ENCODE measurements at places on chromosomes 11 and 22. TPM values are rescaled to one million over a fixed set of nuclear protein-coding genes. Genes with fewer than 3 reads are reported as not detected.

DNA sequence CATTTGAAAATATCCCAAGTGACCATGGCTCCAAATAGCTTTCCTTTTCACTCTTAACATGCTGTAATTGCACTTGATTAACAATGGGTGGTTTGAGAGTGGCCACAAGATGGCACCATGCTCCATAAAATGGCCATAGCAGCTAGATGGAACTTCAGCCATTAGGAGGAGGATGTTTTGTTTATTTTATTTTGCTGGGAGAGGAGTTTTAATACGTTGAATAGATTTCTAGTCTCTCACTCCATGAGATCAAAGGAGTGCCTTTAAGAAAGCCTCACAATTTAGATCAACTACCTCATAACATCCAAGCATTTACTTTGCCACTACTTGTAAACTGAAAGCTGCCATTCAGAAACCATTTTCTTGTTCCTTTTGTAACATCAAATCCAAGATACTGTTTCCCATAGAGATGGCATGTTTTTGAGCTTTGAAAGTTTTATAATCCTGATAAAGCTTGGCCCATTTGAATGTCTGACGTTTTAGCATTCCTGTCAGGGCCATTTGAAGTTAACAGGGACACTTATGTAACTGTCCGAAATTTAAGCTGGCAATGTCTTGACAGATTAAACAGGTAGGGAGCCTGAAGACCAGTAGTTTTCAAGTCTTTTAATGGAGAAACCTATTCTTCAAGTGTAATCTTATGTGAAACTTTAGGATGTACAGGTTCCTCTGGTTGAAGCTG is 4.7 kb downstream of the FEN1 start:
- peak; percentile 83 for DNase-seq

- no peak for DNase-seq
These were observed 89.5 kb upstream of the DBX1 start for GRCh38 chr11:20249796-20250195.

GRCh38 chr11:109514313-109515018 is 92.5 kb downstream of the C11orf87 start:
- no peak for DNase-seq

DNA sequence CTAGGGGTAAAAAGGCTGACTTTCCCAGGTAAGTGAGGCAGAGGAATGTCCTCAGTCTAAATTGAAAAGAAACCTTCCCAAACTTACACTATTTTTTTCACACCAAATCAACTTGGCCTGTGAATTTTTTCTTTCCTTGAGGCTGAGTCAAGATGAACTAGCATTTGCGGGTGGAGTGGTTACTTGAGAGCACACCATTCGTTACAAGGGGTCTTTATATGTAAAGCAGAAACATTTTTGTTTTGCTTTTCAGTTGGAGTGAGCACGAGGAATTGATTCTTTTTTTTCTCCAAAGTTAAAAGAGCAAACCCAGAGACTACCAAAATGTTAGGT is 36.4 kb downstream of the MAML2 start:
- DNase-seq: no peak

DNA sequence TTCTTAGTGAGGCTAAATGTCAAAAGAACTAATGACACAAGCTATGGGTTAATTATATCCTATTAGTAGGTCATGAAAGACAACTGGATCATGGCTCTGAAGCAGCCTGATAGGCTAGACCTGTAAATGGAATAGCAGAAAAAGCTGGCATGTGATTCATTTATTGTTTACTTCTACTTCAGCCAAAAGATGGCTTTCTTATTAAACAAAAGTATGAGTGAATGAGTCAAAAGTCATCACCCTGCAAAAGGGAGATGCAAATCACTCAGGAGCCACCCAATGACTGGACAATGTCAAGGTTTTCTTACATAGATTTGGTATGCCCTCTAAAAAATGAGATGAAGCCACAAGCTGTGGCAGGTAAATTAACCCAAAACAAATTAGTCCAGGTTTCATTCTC is 138.0 kb downstream of the TRPC6 start:
- DNase-seq: no peak

- no peak for DNase-seq
These were observed 306.8 kb downstream of the CADM1 start for GRCh38 chr11:115197433-115197832.

- peak; percentile 35 for DNase-seq
These were observed 2.2 kb upstream of the MTA2 start for GRCh38 chr11:62603776-62604299.

DNA sequence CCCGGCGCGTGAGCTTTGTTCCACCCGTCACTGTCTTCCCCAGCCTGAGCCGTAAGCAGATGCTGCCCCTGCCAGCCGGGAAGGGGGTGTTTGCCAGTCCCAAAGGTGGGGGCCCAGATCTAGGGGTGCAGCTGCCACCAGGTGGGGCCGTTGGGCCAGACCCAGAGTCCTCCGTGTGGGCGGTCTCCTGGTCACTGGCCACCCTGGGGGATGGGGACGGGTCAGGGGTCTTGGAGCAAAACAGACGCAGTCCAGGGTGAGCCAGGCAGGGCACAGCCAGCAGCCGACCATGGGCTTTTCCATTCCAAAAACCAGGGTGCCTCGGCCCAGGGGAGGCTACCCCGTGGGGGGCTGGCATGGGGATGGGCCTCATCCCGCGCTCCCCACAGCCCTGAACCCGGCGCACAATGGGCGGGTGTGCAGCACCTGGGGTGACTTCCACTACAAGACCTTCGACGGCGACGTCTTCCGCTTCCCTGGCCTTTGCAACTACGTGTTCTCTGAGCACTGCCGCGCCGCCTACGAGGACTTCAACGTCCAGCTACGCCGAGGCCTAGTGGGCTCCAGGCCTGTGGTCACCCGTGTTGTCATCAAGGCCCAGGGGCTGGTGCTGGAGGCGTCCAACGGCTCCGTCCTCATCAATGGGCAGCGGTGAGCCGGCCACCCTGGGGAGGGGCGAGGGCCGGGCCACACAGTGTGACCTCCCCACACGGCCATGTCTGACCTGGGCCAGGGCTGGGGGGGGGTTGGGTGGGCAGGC is 3.5 kb downstream of the MUC5B start:
- DNase-seq: no peak

- DNase-seq: no peak
These were observed 7.1 kb downstream of the RFPL1 start for GRCh38 chr22:29445508-29445907.

- peak; percentile 20 for DNase-seq
These were observed 733 bp downstream of the TRIM5 start for GRCh38 chr11:5684036-5684645.

DNA sequence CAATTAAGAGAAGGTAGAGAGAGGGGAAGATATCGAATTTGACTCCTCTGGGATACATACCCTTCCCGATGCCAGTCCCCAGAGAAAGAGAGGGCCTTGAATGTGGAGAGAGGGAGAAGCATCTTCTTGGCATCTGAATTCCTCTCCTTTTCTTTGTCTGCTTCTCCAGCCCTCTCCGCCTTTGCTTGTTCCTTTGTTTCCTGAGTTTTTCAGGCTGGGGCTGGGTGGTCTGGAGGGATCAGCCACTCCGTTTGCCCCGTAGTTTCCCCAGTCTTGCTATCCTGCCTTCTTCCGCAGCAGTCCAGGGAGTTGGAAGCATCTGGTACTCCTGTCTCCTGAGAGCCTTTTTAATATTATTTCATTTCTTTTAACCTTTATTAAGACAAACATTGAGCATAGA is 107.1 kb upstream of the CADM1 start:
- no peak for DNase-seq

DNA sequence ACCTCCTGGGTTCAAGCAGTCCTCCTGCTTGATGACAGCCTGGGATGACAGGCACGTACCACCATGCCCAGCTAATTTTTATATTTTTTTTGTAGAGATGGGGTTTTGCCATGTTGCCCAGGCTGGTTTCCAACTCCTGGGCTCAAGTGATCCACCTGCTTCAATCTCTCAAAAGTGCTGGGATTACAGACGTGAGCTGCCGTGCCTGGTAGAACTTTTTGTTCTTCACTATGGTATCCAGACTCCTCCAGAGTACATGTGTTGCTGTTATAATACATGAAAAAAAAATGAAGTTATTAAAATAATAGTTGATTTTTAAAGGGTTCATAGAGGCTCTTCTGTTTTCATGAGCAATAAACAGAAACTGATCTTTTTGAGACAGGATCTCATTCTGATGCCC is 29.6 kb downstream of the ZNF143 start:
- DNase-seq: no peak

GRCh38 chr11:27084518-27084917 is 43.9 kb downstream of the BBOX1 start:
- DNase-seq: no peak

GRCh38 chr22:47009304-47010101 is 247.1 kb downstream of the TBC1D22A start:
- no peak for DNase-seq

- DNase-seq: no peak
These were observed 24.2 kb downstream of the UBE2L3 start for GRCh38 chr22:21591695-21592094.

- no peak for DNase-seq
These were observed 88.7 kb downstream of the GALNT18 start for GRCh38 chr11:11533057-11533456.

DNA sequence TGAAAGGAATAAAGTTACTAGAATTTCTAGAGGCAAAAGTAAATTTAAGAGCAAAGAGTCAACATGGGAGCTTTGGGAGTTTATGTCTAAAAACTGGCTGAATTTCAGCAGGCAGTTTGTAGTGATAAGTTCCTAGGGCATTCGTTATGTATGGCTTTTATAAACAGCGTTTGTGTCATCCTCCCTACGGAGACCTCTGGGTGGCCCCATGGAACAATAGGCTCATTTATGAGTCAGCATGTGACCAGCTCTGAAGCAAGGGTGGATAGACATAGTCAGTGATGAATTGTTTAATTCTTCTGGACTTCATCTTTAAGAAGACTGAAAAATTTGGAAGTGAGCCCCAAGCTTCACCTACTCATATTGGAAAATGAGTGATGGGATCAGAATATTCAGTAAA is 37.1 kb downstream of the SVIP start:
- no peak for DNase-seq

- DNase-seq: no peak
These were observed 406.7 kb downstream of the MN1 start for GRCh38 chr22:27394806-27395404.

DNA sequence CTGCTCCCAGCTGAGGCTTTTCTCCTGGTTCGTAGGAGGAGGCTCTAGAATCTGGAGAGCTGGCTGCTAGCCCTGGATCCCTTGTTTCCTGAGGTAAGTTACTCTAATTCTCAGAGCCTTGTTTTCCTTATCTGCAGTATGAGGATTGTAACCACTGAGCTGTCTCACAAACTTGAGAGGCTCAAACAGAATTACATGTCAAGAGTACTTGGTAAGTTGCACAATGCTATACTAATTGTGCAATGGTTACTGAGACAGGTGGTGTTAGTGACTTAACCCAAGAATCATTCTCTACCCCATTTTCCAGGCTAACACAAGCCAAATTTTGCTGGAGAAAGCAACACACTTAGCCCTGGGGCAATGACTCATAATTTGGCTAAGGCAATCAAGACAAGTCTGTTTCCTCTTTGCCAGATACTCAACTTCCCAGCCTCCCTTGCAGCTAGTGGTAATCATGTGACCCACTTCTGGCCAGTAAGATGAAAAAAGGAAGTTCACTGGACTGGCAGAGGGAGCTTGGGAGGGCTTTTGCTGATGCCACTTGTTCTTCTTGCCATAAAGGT is 348.0 kb downstream of the TENM4 start:
- peak; percentile 19 for DNase-seq

DNA sequence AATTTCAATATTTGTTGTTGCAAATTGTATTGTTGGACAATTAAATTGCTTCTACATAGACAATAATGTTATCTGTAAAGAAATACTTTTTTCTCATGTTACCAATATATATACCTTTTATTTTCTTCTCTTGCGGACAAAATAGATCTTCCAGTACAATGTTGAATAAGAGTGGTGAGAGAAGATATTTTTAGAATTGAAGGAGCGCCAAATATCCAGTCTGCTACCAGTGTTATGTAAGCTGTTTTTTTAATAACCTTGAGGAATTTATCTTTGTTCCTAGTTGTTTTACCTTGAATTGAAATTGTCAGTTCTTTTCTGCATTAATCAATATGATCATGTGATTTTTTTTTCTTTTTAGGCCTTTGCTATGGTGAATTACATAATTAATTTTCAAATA is 1702.5 kb upstream of the RAG2 start:
- no peak for DNase-seq

DNA sequence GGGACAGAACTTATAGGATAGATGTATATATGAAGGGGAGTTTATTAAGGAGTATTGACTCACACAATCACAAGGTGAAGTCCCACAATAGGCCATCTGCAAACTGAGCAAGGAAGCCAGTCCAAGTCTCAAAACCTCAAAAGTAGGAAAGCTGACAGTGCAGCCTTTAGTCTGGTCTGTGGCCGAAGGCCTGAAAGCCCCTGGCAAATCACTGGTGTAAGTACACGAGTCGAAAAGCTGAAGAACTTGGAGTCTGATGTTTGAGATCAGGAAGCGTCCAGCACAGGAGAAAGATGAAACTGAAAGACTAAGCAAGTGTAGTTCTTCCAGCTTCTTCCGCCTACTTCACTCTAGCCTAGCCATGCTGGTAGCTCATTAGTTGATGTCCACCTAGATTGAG is 799.6 kb upstream of the ARHGAP42 start:
- DNase-seq: no peak

DNA sequence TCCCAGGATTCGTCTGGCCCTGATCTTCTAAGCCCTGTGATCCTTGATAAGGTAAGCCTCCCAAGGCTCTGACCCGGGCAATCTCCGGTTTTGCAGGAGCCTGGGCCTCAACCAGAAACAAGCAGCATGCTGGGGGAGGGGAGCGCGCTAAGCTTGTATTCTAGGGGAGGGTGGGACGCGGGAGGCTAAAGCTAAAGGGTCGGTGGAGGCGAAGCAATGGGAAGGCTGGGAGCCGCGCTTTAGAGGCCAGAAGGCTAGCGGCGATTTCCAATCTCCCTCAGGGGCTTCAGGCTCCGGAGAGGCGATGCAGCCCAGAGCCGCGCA is 753 bp downstream of the PTPN5 start:
- DNase-seq: no peak

DNA sequence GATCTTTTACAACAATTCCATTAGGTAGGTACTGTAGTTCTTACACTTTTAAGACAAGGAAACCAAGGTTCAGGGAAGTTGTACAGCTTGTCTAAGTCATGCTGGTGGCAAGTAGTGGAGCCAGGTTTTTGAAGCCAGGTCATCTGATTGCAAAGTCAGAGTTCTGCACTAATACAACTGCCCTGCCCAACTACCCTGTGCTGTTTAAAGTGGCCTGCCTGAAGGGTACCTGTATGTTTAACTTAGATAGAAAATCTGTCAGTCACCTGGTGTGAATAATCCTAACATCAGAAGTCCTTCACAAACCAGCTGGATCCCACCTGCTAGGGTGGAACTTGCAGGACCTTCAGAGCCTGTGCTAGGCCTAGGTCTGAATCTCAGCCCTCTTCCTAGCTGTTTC is 44.2 kb downstream of the ARFGAP2 start:
- DNase-seq: peak; percentile 60

The PRRG4 gene
- total RNA-seq: 1.3 TPM

The OR8H2 gene
- total RNA-seq: not detected

The FOLR3 gene
- not detected for total RNA-seq

The FOLR2 gene
- 4.3 TPM for total RNA-seq

The SHANK2 gene
- total RNA-seq: 78.7 TPM

The SCGB2A2 gene
- not detected for total RNA-seq

The KCNJ11 gene
- total RNA-seq: 2.3 TPM

The SYT13 gene
- total RNA-seq: 33.3 TPM

The OR51B5 gene
- not detected for total RNA-seq

The PAX6 gene
- total RNA-seq: not detected

The ANO9 gene
- 208 TPM for total RNA-seq

Measured in stomach (tissue), 19 donors.